ENCODE measurements at places on chromosomes 16 and 17.

DNA sequence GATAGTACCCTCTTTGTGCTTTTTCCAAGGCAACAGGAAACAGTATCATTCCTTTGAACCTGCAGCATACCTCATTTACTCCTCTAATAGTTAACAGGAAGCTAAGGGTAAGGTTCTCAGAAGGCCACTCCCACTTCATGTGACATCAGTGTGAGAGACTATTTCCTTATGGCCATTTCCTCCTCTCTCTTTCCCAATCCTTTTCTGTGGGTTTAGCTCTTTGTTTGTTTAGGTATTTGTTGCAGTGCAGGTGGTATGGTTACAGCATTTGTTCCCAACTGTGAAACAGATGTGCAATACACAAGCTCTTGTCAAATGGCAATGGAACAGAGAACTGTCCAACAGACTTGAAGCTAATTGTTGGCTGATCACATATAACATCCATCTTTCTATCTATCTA is 14.7 kb downstream of the TMC5 start:
- DNase-seq, result no peak

GRCh38 chr17:9768381-9768934 is 22.9 kb downstream of the DHRS7C start:
- no peak for DNase-seq

GRCh38 chr17:12505866-12506265 is 159.8 kb upstream of the MYOCD start:
- DNase-seq, result no peak

DNA sequence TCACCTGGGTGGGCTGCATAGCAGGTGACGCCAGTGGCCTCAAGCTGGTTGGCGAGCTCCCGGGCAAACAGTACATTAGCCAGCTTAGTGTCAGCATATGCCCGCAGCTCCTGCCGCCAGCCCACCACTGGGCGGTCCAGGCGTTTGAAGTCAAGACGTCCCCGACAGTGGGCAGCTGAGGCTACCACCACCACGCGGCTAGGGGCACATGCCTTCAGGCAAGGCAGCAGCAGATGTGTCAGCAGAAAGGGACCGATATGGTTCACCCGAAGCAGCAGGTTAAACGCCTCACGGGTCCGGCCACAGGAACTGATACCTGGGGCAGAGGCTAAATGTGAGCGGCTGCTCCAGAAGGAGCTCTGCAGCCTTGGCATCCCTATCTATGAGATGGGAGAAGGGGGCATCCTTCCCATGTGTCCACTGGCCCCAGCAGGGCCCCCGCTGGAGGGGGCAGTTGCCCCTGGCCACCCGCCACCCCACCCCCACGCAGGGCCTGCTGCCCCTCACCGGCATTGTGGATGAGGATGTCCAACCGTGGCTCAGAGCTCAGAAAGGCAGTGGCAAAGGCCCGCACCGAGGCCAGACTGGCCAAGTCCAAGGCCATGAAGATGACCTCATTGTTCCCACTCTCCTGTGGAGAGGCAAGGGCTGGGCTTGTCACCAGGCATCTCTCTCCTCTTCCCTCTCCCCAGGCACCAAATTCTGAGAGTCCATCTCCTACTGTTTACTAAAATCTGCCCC is 1.7 kb downstream of the DHRS13 start:
- DNase-seq, result no peak

- no peak for DNase-seq
Observed at GRCh38 chr16:23279721-23280153, 22.4 kb upstream of the SCNN1B start.

DNA sequence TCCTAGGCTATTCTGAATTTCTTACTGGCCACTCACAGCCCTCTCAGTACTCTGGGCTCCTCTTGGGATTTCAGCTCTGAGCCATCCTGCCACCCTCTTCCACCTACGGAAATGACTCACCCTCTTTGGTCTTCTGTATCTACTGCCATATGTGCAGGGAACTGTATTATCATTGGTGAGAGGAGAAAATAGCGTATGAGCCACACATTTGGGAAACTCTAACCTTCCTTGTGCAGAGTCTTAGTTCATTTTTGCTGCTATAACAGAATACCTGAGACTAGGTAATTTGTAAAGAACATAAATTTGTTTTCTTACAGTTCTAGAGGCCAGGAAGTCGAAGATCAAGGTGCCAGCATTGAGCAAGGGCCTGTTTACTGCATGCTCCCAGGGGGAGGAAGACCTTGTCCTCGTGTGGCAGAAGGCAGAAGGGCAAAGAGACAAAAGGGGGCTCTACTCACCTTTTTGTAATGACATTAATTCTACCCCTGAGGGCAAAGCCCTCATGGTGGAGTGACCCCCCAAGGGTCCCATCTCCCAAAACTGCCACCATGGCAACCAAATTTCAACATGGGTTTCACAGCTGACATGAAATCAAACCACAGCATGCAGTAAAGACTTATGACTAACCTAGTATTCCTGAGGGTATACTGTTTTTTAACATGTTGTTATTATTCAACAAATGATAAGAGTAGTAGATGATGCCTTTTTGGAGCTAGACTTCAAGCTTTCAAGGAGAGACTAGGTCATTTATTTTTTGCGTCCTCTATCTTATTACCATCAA is 191.8 kb downstream of the PRKCA start:
- DNase-seq, result peak; percentile 40

GRCh38 chr16:73781297-73781696 is 515.3 kb upstream of the PSMD7 start:
- DNase-seq, result no peak

GRCh38 chr17:54992797-54993639 is 24.5 kb downstream of the STXBP4 start:
- DNase-seq, result no peak

DNA sequence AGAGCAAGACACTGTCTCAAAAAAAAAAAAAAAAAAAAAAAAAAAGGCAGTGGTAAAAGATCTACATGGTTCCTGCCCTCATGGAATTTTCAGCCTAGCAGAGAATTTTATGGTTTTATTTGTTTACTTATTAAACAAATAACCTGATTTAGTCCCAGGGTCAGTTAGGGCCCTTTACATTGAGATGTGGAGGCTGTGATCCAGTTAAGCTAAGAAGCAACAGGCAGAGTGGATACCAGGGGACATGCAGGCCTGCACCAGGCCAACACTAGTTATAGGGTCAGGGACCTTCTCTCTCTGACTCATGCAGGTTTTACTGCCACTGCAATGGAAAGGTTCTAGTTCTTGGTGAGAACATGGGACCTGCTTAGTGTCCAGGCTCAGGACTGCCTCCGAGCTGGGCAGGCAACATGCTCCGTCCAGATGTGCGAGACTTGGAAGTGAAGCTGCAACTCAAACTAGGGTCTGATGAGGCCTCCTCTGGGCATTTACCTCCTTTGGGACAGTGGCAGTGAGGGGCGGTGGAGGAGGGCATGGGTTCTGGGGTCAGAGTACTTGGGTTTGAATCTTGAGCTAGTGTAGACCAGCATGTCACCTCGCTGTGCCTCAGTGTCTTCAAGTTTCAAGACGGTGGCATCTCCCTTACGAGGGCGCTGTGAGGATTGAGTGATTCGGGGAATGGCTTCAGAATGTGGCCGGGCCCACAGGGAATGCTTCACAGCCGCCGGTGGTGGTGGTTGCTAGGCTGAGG is 301.8 kb downstream of the CPPED1 start:
- no peak for DNase-seq

GRCh38 chr17:75832652-75833400 is 11.4 kb downstream of the UNC13D start:
- DNase-seq, result no peak

GRCh38 chr17:164303-165235 is 16.9 kb downstream of the DOC2B start:
- DNase-seq, result no peak

DNA sequence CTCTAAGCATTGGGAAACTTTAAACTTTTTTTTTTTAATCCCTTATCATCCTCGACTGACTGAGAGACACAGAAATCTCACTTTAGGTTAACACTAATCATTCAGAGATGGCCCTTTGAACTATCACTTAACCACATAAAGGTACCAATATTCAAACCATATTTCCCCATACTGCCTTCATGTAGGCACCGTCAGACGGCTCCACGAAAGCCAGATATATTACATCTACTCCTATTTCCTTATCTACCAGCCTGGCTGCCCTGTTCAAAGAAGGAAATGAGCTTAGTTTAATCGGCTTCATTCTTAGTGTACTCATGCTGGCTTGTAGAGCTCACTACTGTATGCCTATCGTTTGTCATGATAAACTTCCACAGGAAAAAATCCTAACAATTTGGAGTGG is 270.9 kb downstream of the CEP112 start:
- DNase-seq, result no peak

- DNase-seq, result no peak
Observed at GRCh38 chr17:78138204-78139060, 7.8 kb upstream of the C17orf99 start.

DNA sequence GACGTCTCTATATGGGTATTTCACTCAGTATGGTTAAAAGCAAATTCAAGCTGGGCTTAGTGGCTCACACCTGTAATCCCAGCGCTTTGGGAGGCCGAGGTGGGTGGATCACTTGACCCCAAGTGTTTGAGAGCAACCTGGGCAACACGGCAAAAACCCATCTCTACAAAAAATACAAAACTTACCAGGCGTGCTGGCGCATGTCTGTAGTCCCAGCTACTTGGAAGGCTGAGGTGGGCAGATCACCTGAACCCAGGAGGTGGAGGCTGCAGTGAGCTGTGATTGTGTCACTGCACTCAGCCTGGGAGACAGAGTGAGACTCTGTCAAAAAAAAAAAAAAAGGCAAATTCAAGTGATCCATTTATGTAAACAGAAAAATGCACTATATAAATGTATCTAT is 1.3 kb upstream of the TNFRSF17 start:
- DNase-seq, result no peak

GRCh38 chr17:50208611-50209061 is 7.2 kb upstream of the COL1A1 start:
- no peak for DNase-seq

DNA sequence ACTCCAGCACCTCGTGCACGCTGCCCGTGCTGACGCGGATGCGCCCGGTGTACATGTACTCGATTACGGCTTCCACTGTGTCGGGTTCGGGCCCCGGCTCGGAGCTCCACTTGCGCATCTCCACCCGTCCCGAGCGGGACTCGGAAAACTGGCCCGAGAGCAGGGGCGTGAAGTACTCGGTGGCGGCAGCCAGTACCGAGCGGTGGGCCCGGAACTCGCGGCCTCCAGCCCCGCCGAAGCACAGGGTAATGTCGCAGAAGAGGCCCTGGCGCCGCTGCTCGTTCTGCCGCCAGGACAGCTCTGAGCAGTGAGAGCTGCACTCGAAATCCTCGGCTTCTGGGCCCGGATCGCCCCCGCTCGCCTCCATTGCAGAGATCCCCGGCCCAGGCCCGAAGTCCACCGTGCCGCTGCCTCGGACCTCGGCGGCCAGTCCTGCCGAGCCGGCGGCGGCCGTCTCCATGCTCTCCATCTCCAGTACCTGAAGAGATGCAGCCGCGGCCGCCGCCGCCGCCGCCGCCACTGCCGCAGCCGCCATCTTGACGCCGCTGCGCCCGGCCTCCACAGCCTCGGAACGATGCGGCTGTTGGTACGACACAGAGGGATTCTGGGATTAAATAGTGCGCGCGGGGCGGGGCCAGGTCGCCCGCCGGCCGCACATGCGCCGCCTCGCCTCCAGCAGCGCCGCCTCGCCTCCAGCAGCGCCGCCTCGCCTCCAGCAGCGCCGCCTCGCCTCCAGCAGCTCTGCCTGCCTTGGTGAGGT is at the start of gene KLHL11:
Gene KLHL11, minus strand, starts transcription at position 588 of the 760 bp plus-strand sequence. Its CDS starts 53 bp downstream, at position 535.
- peak; percentile 37 for DNase-seq

- no peak for DNase-seq
Observed at GRCh38 chr17:61325382-61326073, 74.1 kb upstream of the TBX2 start.

DNA sequence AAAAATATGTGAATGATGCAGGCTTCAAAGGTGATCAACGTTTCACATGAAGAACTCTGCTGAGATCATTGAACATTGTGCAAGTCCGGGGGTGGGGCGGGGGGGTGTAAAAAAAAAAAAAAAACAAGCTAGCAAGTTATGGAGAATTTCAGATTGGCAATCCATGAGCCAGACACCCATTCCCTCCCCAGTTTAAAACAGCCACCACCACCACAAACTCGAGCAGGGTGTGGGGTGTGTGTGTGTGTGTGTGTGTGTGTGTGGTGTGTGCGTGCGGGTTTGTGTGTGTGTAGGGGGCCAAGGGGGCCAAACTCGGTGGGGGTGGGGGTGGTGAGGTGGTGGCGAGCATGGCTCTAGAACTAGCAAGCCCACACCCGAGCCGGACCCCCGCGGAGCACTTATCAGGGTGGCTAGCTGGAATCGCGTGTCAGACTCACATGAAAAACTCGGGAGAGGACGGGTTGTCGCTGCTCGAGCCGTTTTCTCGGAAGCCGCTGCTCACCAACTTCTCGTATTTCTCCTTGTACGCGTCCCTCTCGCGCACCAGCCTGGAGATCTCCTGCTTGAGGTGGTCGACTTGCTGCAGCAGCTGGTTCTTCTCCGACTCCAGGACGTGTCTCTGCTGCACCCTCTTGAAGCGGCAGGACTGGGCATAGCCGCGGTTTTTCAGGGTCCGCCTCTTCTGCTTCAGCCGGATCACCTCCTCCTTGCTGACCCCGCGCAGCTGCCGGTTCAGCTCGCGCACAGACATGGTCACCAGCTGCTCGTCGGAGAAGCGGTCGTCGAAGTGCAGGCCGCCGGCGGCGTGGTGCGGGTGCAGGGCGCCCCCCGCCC is 2.0 kb downstream of the MAF start:
- DNase-seq, result no peak

- DNase-seq, result no peak
Observed at GRCh38 chr16:31043352-31043751, 10.0 kb downstream of the STX4 start.

DNA sequence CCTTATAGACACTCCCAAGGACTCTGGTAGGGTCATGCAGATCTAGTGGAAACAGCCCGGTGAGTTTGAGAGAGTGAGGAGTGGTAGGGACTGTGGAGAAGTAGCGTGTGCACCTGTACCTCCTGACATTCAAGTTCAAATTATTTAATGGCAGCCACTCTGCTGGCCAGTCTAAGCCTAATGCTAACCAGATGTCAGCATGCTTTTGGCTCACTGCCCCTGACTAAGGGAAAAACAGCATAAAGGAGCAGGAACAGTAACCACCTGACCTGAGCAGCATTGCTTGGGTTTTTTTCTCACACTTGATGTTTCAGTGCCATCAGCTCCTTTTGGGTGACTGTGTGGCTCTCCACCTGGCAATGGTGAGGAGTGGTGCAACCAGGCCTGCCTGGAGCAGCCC is 23.8 kb upstream of the SLC12A3 start:
- DNase-seq, result peak; percentile 50

GRCh38 chr16:67807148-67807682 is 526 bp downstream of the TSNAXIP1 start:
- DNase-seq, result no peak

DNA sequence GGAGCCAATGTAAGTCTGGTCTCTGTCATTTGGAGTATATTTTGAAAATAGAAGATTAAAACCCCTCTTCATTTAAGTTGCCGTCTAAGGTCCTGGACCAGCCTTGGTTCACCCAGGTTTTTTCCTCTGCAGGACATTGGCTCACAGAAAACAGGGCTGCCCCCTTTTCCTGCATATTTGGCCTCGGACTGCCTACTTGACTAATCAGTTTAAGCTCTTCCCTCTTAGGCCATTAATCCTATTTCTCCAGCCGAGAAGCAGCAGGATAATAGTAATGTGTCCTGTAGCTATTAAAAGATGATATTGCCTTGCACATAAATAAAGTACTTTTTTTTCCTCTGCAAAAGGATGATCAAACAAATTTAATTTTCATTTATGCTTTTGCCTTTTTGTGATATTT is 52.1 kb downstream of the PRKCA start:
- DNase-seq, result no peak

GRCh38 chr17:28449859-28450258 is 23.6 kb upstream of the SLC13A2 start:
- no peak for DNase-seq

GRCh38 chr16:28554634-28555423 is 1.1 kb downstream of the SGF29 start:
- DNase-seq, result no peak

GRCh38 chr17:54907376-54907775 is 6.7 kb downstream of the TOM1L1 start:
- no peak for DNase-seq
